ENCODE measurements at places on chromosomes 4 and X.

DNA sequence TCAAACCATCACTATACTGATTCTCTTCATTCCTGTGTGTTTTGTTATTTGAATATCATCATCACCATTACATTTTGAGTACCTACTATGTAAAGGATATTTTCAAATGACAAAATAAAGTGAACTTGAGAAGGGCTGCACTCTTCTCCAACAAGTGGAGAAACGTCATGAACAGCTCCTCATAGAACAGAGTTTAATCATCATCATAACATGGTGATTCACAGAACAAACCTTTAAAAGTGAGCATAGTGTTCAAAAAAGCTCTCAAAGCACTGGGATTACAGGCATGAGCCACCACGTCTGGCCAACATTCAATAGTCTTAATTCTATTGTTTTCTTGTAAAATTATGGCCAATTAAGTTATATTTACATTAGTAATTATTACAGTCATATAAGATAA is 993.9 kb downstream of the PDHA2 start:
- no peak for DNase-seq

GRCh38 chr4:86223472-86223871 is 136.4 kb downstream of the MAPK10 start:
- DNase-seq: no peak

DNA sequence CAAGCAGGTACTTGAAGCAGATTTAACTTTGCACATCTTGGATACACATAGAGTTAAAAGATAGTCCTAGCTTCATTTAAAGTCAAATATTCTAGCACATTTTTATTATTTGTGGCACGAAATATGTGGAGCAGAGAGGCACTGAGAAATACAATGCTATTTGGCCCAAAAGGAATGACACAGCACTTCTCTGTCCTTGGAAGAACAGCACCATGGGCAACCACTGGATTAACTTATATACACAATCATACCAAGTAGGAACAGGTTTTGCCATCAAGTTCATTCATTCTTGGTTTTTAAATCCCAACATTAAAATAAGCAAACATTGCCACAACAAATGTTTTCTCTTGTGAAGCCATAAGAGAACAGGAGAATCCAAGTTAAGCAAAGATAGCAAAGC is 924 bp upstream of the ENAM start:
- no peak for DNase-seq

GRCh38 chr4:175542786-175543185 is 269.3 kb downstream of the GPM6A start:
- no peak for DNase-seq

DNA sequence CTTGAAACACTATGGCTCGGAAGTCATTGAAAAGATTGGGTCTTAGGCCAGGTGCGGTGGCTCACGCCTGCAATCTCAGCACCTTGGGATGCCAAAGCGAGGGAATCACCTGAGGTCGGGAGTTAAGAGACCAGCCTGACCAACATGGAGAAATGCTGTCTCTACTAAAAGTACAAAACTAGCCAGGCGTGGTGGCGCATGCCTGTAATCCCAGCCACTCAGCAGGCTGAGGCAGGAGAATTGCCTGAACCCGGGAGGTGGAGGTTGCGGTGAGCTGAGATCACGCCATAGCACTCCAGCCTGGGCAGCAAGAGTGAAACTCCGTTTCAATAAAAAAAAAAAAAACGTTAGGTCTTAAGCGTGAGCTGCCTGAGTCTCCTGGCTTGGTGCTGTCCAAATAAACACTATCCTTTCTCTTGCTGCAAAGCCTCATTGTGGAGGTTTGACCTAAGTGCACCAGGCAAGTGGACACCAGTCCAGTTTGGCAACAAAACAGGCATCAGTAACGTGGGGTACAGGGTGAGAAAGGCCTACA is 185.9 kb downstream of the DHRSX start:
- DNase-seq: no peak

GRCh38 chr4:74675673-74676279 is 118.5 kb downstream of the BTC start:
- no peak for DNase-seq

DNA sequence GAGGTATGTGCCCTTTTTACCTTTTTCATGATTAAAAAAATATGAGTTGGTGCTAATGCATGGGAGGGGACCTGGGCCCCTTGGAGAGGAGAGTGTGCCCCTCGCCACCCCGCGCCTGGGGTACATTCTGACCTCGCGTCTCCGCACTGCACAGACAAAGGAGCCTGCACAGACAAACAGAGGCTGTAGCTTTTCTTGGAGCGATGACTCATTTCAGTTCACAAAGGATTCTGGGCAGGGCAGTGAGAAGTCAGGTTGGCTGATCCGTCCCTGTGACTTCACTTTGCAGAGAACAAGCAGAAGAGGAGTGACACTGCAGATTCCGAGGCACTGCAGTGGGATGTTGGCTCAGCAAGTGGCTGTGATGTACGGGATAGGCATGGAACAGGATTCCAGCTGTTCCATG is 82.9 kb downstream of the STOX2 start:
- DNase-seq: no peak

DNA sequence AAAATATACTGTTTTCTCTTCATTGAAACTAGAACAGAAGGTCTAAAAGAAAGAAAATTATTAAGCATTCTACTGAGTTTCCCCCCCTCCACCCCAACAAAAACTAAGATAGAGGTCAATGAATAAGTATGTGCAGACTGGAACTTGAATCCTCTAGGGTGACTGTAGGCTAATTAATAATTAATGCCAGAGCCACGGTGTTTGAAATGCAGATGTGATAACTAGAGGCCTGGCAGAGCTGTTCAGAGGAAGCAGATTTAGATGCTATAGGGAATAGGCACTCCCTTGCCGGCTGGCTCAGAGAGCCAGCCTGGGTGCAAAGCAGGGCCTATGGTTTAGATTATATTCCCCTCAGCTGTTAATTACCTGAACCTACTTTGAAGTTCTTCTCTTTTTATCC is 12.2 kb upstream of the POU3F4 start:
- no peak for DNase-seq
